Stimulated activated CD8-positive, alpha-beta memory T cell treated with anti-CD3 and anti-CD28 coated beads, Interleukin-4, amount 100 ng/mL, for 48 hours (primary cell): ENCODE measurements at places on chromosomes 1 and 21.

GRCh38 chr1:56901716-56902115 lies 47.1 kb downstream of the C8A start:
- DNase-seq: no peak

- DNase-seq: no peak
Measured at GRCh38 chr1:247468481-247469140, 10.7 kb upstream of the OR2B11 start.

DNA sequence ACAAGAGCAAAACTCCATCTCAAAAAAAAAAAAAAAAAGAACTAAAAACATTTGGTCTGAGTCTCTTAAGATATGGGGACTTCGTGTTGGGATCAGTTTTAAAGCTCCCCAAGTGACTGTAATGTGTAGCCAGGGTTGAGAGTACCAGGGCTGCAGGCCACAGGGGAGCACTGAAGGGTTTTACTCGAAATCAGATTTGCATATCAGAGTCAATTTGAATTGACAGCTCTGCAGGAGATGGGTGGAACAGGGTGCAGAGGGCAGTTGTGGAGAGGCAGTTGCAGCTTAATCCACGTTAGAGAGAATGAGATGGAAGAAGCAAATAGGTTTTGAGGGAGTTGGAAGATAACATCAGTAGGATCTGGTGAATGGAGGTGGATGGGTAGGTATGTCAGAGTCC lies 20.6 kb upstream of the ELOA start:
- no peak for DNase-seq

GRCh38 chr1:54453022-54453421 lies 46.8 kb upstream of the SSBP3 start:
- no peak for DNase-seq

GRCh38 chr1:219042769-219043168 lies 130.9 kb upstream of the LYPLAL1 start:
- no peak for DNase-seq
